MM.1S (cell line): ENCODE measurements at places on chromosomes 5 and 9.

GRCh38 chr5:106876665-106877194, 794.0 kb downstream of the EFNA5 start:
- H3K36me3 ChIP-seq: no peaks in the 10 kb centered on the region
- no peaks in the 10 kb centered on the region for H3K27me3 ChIP-seq
- no peak overlapping the region for H3K4me3 ChIP-seq
- no peaks in the 10 kb centered on the region; the same call in 1 of the 2 replicates for H3K4me1 ChIP-seq
- no peak for DNase-seq

DNA sequence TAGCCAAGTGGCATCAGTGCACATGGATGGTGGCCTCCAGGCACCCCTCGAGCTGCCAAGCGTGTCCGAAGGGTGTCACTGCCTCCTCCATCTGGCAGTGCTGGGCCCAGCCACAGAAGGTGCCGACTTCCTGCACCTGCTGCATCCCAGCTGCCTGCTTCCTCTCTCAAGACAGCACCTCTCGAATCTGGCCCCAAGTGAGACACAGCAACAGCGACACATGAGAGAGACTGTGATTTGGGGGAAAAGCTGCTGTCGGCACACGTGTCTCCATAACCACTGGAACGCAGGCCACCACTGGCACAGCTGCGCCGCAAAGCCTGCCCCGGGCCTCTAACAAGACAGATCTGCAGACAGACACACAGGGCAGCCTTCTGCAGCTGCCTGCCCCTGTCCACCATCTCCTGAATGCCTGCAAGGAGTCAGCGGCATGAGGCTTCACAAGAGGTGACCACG, 8.8 kb downstream of the CLPTM1L start:
- peaks cover 75% of the 10 kb centered on the region for H3K36me3 ChIP-seq
- DNase-seq: peak; percentile 93
- no peak overlapping the region for H3K4me3 ChIP-seq

DNA sequence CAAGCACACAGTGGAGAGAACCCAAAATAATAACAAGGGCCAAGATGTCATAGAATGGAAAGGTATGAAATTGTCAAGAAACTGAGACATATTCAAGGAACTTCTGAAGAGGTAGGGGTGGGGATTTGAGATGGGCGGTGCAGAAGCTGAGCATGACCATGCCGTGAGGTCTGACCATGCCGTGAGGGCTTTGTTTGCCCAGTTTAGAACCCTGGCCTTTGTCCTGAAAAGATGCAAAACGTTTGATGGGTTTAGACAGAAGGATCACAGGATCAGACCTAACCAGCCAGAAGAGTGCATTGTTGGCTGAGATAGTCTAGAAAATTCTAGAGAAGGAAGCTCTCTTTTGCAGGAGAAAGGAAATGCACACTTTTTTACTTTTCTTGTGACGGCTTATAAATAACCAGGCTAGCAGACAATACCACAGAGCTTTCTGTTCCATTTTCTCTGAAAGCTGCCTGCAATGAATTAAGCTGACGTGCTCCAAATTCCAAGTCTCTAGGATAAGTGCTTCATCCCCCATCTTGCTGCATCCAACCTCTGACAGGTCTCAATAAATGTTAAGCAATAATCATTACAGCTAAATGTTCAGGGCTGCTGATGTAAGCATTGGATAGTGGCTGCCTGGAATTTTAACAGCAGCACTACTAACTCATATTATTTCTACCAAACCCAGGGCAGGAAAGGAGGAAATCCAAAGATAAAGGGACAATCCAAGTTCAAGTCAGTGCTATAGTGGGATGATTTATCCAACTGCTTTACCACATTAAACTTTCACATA, 110.9 kb upstream of the IL6ST start:
- peaks cover 25% of the 10 kb centered on the region for H3K4me1 ChIP-seq
- H3K27me3 ChIP-seq: no peaks in the 10 kb centered on the region
- peak overlapping the region; percentile 85 for H3K27ac ChIP-seq
- H3K36me3 ChIP-seq: no peaks in the 10 kb centered on the region

DNA sequence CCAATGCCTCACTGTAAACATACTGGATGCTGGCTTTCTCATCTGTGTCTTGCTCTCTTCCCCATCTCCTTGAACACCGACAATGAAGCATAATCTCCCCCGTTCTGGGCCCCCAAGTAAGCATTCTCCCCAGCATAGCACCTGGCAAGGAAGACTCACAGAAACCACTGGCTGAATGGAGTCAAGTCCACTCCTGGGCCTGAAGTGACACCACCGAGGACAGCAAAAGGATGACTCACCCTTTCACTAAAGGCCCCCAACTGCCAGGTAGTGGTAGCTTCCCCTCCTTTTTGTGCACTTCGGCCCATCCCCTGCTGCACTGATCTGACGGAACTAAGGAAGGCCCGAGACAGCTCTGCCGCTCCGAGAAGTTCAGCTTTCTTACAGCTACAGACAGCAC, 9.4 kb downstream of the VDAC1 start:
- H3K36me3 ChIP-seq: peaks cover 14% of the 10 kb centered on the region
- no peak overlapping the region for H3K27ac ChIP-seq
- no peak for DNase-seq
- peaks cover 4% of the 10 kb centered on the region; the same call in 1 of the 2 replicates for H3K4me1 ChIP-seq
- H3K4me3 ChIP-seq: no peak overlapping the region

GRCh38 chr5:139908749-139909148, 113.1 kb downstream of the PSD2 start:
- H3K27ac ChIP-seq: no peak overlapping the region
- H3K4me1 ChIP-seq: no peaks in the 10 kb centered on the region
- peaks cover 14% of the 10 kb centered on the region for H3K27me3 ChIP-seq
- DNase-seq: no peak

GRCh38 chr9:77883846-77884771, 147.5 kb downstream of the GNAQ start:
- no peaks in the 10 kb centered on the region for H3K27me3 ChIP-seq
- H3K4me3 ChIP-seq: no peak overlapping the region
- no peak overlapping the region for H3K27ac ChIP-seq
- DNase-seq: no peak
- no peaks in the 10 kb centered on the region for H3K36me3 ChIP-seq

- no peak overlapping the region for H3K27ac ChIP-seq
- H3K4me3 ChIP-seq: no peak overlapping the region
- DNase-seq: no peak
- peaks cover 94% of the 10 kb centered on the region for H3K27me3 ChIP-seq
- no peaks in the 10 kb centered on the region for H3K36me3 ChIP-seq
These were observed 49.0 kb upstream of the UBAC1 start for GRCh38 chr9:136010176-136010575.

DNA sequence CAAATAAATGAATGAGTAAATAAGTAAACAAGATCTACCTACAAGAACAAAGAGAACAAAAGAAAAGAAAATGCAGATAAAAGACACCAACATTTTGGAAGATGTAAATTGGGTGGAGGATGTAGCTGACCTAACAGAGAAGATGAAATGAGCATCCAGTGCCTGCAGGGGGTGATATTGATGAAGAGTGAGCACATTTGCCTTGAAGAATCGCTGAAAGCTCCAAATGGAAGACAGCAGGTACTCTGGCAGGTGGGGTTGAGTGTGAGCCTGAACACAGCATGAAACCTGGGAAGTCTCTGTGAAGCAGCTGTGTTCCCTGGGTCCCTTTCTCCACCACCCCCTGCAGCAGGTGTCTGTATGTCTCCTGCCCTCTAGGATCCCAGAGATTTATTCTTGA, 125.6 kb downstream of the NXNL2 start:
- H3K27me3 ChIP-seq: no peaks in the 10 kb centered on the region
- peak; percentile 28 for DNase-seq

GRCh38 chr5:15391704-15392397, 108.1 kb upstream of the FBXL7 start:
- no peak overlapping the region for H3K4me3 ChIP-seq
- H3K4me1 ChIP-seq: no peaks in the 10 kb centered on the region
- no peaks in the 10 kb centered on the region for H3K36me3 ChIP-seq
- no peaks in the 10 kb centered on the region; the same call in 1 of the 2 replicates for H3K27me3 ChIP-seq
- DNase-seq: no peak

DNA sequence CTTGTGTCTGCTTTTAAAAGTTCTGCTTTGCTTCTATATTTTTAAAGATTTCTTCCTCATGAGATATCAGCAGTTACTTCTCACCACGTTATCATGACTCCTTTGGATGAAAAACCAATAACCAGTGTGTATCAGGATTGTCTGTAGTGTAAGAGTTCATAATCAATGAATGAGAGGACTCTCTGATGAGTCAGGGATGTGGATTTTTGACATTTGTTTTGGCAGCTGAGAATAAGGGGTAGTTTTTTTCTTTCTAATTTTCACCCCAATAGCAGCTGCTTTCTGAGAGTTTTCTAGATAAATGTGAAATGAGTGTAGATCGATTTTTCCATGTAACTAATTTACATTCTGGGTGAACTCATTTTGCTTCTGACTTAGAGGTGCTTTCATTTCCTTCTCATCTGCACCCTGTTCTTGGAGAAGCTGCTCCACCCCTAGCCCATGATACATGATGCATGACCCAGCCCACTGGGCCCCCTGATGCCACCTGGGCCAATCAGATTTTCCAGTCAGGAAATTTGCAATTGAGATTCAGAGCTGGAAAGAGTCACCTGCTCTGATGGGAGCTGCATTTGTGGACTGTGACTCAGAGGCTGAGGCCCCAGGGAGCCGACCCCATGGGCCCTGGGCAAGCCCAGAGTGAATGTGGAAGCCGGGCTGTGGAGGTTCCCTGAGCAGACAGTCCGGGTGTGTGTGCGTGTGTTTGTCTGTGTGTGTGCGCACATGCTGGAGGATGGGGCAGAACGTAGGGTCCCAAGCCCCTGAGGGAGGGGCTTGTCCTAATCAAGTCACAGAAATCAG, 159.3 kb downstream of the RGS3 start:
- no peaks in the 10 kb centered on the region for H3K4me1 ChIP-seq
- no peaks in the 10 kb centered on the region; the same call in 1 of the 2 replicates for H3K27me3 ChIP-seq
- H3K4me3 ChIP-seq: no peak overlapping the region
- no peak overlapping the region for H3K27ac ChIP-seq

DNA sequence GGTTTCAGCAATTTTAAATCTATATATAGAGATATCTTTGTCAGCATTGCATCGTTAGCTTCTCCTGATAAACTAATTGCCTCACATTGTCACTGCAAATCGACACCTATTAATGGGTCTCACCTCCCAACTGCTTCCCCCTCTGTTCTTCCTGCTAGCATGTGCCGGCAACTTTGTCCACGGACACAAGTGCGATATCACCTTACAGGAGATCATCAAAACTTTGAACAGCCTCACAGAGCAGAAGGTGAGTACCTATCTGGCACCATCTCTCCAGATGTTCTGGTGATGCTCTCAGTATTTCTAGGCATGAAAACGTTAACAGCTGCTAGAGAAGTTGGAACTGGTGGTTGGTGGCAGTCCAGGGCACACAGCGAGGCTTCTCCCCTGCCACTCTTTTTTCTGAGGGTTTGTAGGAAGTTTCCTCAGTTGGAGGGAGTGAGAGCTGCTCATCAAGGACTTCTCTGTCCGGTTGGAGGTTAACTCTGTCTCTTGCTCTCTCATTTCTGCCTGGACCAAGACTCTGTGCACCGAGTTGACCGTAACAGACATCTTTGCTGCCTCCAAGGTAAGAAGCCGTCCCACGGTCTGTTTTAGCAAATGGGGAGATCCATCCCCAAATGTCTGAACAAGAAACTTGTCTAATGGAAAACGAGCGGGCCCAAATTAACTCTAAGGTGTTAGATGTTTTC, at the start of gene IL4:
TSS of gene IL4 (plus strand) at position 51 of the 692 bp plus-strand sequence. CDS start at position 113, 62 bp downstream.
- no peak for DNase-seq
- no peaks in the 10 kb centered on the region for H3K36me3 ChIP-seq
- H3K4me3 ChIP-seq: no peak within 1 kb of the TSS
- H3K27ac ChIP-seq: no peak within 1 kb of the TSS
- no peaks in the 10 kb centered on the region for H3K4me1 ChIP-seq
- no peaks in the 10 kb centered on the region for H3K27me3 ChIP-seq

DNA sequence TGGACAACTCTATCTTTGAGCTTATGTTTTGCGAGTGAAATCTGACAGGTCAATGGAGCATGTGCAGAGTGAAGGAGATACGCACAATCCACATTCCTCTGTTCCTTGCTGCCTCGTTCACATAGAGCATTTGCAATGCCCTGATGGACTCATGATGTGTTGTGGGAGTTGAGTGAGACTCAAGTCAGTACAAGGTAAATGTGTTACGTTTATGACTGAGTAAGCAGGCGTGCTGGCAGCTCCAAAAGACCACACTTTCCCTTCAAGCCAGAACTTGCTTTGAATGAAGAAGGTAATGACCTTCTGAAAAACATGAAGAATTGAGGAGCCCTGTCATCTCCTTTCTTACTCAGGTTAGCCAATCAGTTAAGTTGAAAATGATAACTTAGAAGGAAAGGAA, 477.8 kb downstream of the CTNND2 start:
- no peak for DNase-seq
- H3K36me3 ChIP-seq: no peaks in the 10 kb centered on the region
- no peak overlapping the region for H3K27ac ChIP-seq
- H3K4me1 ChIP-seq: no peaks in the 10 kb centered on the region
- no peaks in the 10 kb centered on the region for H3K27me3 ChIP-seq

DNA sequence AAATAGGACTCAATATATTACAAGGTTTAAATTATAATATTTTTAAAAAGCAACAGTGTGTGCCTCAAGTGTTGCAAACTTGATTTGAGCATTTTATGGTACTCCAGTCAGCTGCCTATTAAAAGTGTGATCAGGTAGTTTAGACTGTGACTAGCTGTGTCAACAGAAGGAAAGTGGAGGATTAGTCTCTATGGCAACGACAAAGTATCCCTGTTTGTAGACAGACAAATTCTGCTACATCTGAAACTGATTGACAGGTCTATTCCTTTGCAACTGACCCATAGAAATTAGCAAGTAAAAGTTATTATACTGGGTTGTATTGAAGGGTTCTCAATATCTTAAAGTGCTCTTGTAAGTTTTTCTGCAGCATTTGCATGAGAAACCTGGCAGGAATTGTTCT, 249.8 kb upstream of the ARRDC3 start:
- H3K36me3 ChIP-seq: no peaks in the 10 kb centered on the region
- no peaks in the 10 kb centered on the region for H3K4me1 ChIP-seq
- H3K27me3 ChIP-seq: no peaks in the 10 kb centered on the region
- H3K27ac ChIP-seq: no peak overlapping the region
- no peak overlapping the region for H3K4me3 ChIP-seq

DNA sequence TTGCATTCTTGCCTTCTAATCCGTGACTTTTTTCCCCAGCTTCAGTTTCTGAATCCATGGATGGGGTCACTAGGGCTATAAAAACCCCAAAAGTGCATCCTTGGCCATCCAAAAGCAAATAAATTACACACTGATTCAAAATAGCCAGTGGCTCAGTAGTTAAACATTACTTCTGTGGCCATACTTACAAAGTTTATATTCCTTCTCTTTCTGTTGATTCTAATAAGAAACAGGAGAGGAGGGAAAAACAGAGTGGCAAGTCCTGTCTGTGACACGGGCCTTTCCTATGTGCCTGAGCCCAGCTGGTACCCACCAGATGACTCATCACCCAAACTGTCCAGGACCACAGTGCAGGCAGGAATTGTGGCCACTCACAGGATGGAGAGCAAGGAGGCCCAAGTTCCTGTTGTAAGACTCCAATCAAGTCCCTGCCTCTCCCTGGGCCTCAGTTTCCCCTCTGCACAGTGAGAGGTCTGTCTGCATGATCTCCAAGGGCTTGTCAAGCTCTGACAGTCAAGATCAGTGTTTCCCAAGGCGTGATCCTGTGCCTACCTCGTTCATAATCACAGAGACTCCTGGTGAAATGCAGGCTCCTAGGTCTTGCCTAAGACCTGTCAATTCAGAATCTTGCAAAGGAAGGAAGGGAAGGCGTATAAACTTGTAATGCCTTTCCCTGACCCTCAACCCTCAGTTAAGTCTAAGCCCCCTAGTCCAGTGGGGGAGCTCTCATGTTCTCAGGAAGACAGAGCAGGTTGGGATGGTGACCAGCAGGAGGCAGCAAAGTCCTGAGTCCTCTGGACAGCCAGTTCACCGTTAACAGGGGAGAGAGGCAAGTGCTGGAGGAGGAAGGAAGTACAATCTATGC, 29.5 kb downstream of the TNIP1 start:
- H3K4me3 ChIP-seq: no peak overlapping the region
- H3K36me3 ChIP-seq: peaks cover 3% of the 10 kb centered on the region
- H3K27ac ChIP-seq: no peak overlapping the region
- no peaks in the 10 kb centered on the region for H3K27me3 ChIP-seq
- no peaks in the 10 kb centered on the region for H3K4me1 ChIP-seq
- peak; percentile 77 for DNase-seq
